Activated CD8-positive, alpha-beta memory T cell treated with anti-CD3 and anti-CD28 coated beads for 1 hour (primary cell): ENCODE measurements at places on chromosomes 3 and 15.

GRCh38 chr3:174192471-174192870 is 666.7 kb upstream of the NAALADL2 start:
- DNase-seq = no peak

DNA sequence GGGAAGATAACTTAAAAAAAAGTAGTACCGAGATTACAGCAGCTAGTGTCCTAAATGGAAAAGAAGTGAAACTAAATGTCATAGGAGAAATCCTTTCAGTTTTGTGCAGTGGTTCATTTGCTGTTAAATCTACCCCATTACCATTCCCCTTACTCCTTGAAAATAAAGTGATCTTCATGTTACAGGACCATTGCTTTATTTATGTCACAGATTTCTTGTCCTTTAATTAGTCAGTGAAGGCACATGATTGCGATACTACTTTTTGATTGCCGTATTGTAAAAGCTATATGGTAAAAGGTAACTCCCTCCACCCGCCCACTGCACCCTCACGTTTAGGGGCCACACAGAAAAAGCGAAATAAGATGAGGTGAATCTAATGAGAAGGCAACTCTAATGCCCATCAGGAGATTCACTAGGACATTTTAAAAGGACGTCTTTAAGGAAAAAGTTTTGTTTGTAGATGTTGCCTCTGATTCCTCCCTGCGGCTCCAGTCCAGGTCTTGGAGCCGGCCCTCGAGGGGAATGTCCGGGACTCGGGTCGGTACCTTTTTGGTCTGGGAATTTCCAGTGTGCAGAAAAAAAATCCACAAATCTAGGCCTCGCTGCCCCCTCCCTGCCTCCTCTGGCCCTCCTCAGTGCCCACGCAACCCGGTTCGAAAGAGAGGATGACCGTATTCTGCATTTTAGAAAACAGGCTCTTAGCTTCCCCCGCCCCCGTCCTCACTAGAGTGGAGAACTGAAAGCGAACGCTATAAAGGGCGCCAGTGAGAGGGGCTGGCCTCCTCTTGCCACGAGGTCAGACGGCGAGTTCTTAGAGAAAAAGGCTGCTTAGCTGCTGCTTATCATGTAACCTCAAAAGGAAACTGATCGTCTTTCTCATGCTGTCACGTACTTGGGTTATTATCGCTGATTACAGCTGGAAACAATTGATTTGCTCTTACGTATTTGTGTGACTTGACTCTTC is 21.8 kb upstream of the NFKBIZ start:
- peak; percentile 62 for DNase-seq

DNA sequence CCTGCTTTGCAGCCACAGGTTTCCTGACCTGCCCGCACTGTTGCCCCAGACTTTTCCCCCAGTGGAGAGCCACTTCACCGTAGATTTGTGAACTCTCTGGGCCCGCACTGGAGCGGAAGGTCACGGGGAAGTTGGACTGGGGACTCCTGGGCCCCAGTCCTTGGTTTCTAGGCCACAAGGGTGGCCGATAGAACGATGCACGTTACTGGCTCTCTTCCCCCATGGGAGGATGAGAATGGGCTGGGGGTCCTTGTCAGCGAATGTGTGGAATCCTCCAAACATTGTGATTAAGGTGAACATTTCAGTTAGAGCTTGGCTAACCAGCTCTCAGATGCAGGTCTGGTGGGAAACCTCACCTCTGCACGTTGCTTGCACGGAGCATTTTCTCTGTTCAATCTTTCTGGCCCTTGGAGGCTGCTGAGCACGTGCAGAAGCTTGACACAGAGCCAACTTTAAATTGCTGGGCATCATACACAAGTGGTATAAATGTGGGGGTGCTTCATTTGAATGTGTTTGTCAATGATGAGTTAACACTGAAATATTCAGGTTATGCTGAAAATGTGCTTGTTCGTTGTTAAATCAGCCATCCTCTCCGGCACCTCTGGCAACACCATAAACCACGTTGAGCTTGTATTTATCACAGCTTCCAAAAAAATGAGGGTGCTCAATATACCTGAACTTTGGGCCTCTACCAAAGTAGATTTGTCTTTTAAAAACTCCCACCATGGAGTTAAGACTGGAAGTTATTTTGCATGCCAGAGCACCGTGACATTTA is 976 bp downstream of the DIS3L start:
- no peak for DNase-seq

DNA sequence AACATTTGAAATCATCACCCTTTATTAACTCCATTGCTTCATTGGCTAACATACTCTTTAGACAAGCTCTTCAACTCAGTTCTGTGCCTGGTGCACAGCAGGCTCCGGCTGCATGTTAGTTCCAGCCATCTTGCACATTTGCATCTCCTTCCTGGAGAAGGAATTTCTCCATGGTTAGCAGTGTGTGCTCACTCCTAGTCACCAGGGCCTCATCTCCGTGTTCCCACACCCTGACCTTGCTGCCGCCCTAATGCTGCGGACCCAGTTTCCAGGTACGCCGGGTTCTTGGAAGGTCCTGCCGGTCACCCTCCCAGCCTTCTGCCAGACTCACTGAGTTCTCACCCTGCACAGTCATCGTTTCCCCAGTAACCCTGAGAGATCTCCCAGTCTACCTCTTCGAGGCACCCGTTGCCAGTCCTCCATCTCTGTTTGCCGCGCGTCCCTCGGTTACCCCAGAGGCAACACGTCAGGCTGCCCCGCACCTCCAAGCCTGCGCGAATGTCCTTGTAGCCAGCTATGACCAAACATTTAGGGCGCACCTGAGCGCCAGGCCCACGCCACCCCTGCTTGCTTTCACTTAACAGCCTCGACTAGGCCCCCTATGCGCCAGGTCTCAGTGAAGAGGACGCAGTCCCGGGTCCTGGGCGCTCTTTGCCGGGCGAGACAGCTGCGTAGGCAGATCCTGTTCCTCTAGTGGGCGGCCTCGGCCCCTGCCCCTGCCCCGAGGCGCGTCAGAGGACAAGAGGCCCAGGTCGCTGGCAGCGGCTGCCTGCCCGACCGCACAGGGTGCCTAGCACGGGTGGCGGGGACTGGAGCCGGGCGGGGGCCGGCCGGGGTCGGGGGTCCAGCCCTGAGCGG is 747 bp upstream of the ZNF592 start:
- DNase-seq = peak; percentile 51

DNA sequence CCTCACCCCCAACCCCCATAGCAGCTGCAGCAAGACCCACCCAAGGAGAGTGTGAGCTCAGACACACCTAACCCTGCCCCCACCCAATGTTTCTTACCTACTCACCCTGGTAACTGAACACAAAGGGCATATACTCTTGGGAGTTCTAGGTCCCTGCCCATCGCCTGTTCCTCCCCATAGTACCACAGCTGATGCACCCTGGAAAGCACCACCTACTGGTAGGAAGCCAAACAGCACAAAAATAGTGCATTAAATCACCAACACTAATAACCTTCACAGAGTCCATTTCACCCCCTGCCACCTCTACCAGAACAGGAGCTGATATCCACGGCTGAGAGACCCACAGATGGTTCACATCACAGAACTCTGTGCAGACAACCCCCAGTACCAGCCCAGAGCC is 245.2 kb downstream of the EFHB start:
- no peak for DNase-seq

GRCh38 chr15:68265674-68266073 is 11.9 kb upstream of the FEM1B start:
- DNase-seq = no peak

- no peak for DNase-seq
Measured at GRCh38 chr3:187746442-187747281, 1.4 kb upstream of the BCL6 start.

DNA sequence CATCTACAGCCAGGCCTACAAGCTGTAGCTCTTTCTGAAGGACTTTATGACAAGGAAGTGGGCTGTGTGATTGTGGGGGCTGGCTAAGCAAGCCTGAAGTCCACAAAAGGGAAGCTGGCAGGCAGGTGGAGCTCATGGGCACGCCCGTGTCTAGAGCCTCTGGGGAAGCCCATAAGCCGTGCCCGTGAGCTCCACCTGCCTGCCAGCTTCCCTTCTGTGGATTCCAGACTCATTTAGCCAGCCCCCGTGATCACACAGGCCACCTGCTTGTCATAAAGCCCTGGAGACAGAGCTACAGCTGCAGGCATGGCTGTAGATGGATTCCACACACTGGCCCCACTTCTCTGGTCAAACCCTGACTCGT is 15.2 kb downstream of the EFCC1 start:
- DNase-seq = no peak

GRCh38 chr3:194369522-194370279 is at the start of gene LRRC15:
Gene LRRC15, minus strand, starts transcription at chr3:194369743. Its CDS starts 8,700 bp downstream, at chr3:194361043.
- DNase-seq = no peak

- DNase-seq = no peak
Measured at GRCh38 chr15:91956026-91956723, 102.7 kb downstream of the SLCO3A1 start.

- DNase-seq = no peak
Measured at GRCh38 chr3:100630664-100631063, 21.3 kb downstream of the ADGRG7 start.

GRCh38 chr15:64897345-64897985 is 14.2 kb upstream of the ANKDD1A start:
- no peak for DNase-seq

GRCh38 chr3:174098746-174099145 is 701.2 kb downstream of the NLGN1 start:
- DNase-seq = no peak

DNA sequence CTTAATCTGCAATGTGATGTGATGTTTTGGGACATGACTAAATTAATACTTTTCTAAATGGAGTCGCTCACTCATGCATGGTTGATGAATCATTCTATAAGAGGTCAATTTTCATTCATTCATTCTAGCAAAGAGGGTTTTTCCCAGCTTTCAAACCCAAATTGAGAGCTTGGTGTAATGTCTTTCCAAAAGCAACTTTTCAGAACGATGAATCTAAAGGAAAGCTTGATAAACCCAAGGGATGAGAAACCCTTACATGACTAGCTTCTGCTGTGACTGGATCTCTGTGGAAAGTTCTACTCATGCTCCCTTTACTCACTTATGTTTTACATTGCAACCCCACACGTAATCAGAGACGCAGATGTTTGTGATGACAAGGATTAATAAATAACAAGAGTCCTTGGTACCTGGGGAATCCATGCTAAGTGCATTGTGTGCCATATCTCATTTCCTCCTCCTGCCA is 47.7 kb downstream of the PDZRN3 start:
- DNase-seq = no peak

GRCh38 chr3:4571690-4572334 is 78.7 kb downstream of the ITPR1 start:
- DNase-seq = no peak

- DNase-seq = no peak
Measured at GRCh38 chr3:13852638-13853009, 27.2 kb downstream of the WNT7A start.

DNA sequence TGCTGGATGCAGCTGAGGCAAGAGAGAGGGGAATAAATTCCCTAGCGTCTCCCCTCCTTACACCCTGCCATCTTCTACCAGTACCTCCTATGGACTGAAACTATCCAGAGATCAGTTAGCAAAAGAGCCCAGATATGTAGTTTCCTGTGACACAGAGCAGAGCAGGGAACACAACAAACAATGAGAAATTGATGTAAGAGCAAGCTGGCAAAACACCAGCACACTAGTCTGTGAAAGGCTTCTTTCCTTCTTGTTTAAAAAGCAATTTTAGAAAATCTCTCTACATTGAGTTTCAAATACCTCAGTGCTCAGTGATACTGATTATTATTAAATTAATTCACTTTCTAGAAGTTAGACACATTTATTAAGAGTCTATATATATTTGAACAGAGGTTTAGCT is 215.6 kb upstream of the AZI2 start:
- no peak for DNase-seq

GRCh38 chr3:32084870-32085269 is 21.6 kb upstream of the GPD1L start:
- DNase-seq = no peak

DNA sequence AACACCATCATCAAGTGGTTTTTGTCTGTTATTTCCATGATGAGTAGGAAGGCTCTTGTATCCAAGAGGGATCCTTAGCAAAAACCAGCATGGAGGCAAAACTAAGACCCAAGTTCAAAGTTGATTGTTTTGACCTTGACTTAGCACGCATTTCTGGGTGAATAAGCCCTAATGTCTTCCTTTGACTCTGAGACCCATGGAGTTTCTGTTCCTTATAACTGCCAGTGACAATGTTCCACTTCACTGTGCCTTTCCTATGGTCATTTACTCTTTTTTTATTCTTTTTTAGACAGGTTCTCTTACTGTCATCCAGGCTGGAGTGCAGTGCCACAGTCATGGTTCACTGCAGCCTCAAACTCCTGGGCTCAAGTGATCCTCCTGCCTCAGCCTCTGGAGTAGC is 118.2 kb upstream of the MRPL3 start:
- no peak for DNase-seq

GRCh38 chr15:80191897-80192595 is 39.2 kb downstream of the FAH start:
- DNase-seq = no peak

DNA sequence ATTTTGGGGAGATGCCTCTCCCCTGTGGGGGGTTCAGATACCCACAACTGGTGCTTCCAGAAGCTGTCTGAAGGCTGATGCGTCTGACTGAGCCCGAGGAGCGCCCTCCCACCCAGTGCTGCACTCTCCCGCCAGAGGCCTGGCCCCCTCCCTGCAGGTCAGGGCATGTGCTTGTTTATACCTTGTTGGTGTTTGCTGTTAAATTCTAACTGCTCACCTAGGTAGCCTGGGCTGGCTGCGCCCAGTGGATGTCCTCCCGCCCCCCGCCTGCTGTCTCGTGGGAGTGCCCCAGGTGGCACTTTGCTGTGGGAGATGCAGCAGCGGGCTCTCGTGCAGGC is 12.9 kb downstream of the KLF13 start:
- DNase-seq = no peak

DNA sequence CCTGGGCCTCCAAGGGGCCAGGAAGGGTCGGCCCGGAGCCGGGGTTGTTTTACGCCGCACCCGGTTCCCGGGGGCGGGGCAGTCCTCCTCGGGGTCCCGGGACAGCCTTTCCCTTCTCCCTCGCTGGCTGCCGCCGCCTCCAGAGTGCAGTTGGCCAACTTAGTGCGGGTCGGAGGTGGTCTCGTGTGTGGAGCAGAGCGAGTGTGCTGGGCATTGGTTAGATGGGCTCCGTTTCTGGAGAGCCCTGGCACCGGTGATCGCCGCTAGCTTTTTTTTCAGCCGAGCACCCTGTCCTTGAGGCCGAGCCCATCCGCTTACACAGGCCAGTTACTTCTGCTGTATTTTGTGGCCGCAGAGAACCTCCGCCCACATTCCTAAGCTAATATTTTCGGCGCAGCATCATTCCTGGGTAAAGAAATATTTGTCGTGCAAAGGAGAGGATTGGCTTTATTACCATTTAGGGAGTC is 585 bp downstream of the KIF23 start:
- DNase-seq = no peak
